Ureter (tissue), 1 donor: ENCODE measurements at places on chromosomes 3 and 15. TPM values are rescaled to one million over a fixed set of nuclear protein-coding genes. Genes with fewer than 3 reads are reported as not detected.
A peak's percentile ranks its signal among the peaks of the same experiment; 100 is the strongest.

The NOX5 gene
- total RNA-seq: 0.89 TPM

The RHOA gene
- total RNA-seq: 379 TPM

The HCN4 gene
- total RNA-seq: 0.08 TPM

DNA sequence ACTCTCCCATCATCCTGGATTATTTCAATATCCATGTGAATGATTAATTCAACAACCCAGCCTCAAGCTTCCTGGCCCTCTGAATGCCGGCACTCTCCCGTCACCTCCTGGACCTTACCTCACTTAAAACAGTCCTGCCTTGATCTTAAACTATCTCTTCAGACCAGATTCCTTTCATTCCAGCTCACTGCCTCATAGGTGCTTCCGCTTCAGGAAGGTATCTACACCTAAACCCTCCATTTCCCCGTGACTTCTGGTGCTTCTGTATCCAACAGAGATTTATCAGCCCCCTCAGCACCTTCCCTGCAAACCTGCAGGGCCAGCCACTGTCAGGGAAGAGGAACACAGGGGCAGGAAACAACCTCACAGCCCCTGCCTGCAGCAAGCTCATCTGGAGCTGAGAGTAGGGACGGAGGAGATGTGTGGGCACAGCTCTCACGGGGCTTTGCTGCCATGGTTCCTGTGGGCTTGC is 98.9 kb upstream of the TJP1 start:
- DNase-seq: no peak

DNA sequence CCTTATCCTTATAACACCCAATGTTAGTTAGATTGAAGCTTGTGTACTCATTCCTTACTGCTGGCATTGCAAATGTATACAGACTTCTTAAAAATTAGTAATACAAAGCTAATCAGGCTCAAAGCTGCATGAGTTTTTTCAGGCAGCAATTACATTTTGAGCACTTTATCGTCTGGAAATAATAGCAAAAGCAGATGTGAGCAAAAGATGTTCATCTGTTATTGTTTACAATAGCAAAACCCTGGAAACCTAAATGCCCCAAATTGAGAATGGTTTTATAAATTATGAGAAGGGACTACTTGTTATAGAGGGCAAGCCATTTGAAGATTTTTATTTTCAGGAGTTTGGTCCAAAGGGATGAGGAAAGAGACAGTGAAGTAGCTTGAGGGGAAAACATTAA is 126.4 kb downstream of the GADL1 start:
- DNase-seq: no peak

GRCh38 chr3:142210144-142210543 is 15.2 kb downstream of the GK5 start:
- no peak for DNase-seq

DNA sequence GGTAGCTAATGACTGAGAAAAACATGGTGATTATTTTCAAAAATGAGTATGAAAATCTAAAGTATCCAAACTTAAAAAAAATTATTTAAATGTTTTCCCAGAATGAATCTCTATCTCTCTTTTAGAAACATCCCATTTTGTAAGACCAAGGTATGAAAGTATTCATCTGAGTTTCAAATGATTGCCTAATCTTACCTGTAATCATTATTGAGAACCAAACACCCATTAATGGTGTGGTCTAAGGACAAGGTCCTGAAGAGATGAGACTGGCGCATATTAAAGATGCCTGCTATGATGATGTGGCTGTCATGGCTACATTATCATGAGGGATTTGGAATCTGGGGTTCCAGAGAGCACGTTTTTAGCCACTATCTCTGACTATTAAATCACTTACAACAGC is 165.5 kb downstream of the VGLL4 start:
- no peak for DNase-seq

DNA sequence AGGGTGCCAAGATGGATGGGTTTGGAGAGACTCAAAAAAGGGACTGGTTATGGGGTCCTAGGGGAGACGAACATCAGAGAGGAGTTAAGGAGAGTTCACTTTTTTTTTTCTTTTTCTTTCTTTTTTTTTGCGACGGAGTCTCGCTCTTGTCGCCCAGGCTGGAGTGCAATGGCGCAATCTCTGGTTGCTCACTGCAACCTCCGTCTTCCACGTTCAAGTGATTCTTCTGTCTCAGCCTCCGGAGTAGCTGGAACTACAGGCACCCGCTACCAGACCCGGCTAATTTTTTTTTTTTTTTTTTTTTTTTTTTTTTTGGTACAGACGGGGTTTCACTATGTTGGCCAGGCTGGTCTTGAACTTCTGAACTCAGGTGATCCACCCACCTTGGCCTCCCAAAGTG is 1.2 kb downstream of the SPINT1 start:
- no peak for DNase-seq

- no peak for DNase-seq
Observed at GRCh38 chr15:73001840-73002239, 50.4 kb upstream of the NEO1 start.

DNA sequence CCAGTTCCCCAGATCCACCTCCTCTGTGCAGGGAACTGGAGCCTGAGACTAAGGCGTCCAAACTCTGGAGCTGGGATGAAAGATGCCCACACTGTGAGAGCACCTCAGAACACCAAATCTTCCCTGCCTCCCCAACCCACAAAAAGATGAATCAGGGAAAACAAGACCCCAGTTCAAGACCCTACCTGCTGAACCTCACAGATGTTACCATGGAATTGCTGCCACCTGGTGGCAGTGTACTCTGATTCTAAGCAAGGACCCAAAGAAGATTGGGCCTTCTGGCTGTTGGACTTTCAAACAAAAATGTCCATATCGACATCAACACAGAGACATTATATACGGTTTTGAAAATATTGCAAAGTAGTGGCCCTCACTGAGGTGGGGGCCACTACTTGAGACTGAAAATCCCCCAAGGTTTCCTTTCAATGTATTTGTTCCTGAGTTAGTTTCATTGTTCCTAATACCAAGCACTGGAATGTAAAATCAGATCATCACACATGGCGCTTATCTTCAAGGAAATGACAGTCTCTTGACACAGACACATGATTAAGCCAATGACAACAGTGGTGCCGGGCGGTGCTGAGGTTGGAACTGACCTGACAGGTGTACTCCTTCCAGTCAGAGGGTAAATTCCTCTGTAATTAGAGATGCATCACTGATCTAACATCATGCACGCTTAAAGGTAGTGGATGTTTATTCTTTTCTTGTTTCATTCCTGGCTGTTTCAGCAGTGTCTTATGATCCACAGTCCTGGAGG is 67.6 kb downstream of the SLC6A11 start:
- DNase-seq: no peak

DNA sequence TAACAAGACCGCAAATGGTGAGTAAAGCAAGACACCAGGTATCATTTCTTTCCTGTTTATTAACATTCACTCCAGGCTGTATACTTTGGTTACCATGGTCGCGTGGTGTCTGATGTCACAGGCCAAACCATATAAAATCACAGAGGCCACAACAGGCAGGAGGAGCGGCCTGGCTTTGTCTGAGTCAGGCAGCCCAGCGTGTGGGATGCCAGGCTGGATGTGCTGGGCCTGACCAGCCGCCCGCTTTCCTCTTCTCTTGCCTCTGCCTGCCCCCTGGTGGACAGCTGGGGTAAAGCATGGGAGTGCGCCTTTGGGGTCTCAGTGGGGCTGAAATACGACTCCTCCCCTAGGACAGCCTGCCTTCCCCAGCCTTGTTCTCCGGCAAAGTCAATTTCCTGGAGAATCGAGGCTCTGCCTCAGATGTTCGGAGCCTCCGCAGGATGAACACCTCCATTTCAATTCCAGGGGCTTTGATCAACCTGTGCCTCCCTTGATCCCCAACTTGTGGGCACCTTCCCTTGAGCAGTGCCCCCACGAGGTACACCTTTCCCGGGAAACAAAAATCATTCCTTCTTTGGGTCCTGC is 78.2 kb downstream of the CCNL1 start:
- peak; percentile 90 for DNase-seq

GRCh38 chr3:54939557-54940300 is 11.9 kb upstream of the LRTM1 start:
- DNase-seq: no peak

DNA sequence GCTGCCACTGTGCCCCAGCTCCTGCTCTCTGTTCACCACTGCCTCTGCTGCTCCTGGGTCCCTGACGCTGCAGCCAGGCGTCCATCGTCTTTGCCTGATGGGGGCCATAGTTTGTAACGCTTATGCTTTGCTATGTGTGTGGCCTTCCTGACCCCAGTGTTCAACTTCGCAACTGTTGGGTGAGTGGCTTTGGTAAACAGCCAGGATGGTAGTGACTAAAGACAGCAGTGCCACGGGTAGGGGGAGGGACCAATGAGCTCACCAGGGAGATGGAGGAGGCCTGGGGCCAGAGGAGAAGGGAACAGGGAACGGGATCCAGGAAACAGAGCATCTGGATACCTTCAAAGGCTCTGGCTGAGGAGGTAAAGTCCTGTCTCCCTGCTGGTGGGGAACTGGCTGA is 75.9 kb upstream of the ALDH1L1 start:
- DNase-seq: no peak

DNA sequence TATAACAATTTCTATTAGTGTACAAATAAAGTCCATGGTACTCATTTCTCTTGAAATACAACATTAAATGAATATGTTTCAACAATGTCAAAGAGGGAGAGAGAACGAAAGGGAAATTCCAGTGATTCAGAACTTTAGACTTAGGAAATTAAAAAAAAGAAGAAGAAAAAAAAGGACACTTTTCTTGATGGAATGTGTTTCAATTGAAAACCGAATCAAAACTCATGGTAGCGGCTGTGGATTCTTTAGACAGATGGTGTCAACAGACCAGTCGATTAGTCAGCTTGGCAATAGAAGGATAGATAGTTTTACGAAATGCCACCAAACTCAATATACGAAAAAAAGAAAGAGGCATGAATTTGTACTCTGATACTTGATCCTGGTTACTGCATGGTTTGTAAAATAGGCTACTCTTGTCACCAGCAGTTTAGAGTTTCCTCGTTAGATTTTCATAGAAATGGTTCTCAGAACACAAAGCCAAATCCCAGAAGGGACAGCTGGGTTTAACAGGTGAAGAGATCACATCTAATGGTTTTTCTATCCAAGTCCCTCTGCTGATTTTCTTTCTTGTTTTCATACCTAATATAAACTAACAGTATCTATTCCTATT is 793.5 kb downstream of the ROBO1 start:
- DNase-seq: no peak

GRCh38 chr3:11618904-11619303 is 24.8 kb downstream of the VGLL4 start:
- no peak for DNase-seq

DNA sequence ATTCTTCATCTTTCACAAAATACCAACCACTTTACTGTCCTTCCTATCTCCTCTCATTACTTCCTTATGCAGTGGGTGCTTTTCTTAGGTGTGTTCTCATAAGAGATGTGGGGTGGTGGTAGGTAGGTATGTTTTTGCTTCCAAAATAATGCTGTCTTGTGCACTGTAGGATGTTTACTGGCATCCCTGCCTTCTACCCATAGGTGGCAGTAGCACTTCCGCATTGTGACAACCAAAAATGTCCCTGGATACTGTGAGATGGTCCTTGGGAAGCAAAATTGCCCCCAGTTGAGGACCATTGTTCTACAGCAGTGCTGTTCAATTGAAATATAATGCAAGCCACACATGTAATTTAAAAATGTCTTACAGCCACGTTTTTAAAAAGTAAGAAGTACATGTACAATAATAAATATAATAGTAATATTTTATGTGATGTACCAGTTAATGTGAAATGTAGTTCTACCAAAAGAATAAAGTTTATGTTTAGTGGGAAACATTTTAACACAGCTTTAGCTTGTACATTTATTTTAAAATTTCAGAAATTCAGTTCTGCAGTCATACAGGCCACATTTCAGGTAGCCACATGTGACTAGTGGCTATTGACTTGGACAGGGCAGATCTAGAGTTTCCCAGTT is 75.2 kb downstream of the NEO1 start:
- DNase-seq: no peak

- no peak for DNase-seq
Observed at GRCh38 chr3:136350557-136350956, 100.4 kb downstream of the PCCB start.

- no peak for DNase-seq
Observed at GRCh38 chr15:26757141-26757540, 15.7 kb downstream of the GABRB3 start.

DNA sequence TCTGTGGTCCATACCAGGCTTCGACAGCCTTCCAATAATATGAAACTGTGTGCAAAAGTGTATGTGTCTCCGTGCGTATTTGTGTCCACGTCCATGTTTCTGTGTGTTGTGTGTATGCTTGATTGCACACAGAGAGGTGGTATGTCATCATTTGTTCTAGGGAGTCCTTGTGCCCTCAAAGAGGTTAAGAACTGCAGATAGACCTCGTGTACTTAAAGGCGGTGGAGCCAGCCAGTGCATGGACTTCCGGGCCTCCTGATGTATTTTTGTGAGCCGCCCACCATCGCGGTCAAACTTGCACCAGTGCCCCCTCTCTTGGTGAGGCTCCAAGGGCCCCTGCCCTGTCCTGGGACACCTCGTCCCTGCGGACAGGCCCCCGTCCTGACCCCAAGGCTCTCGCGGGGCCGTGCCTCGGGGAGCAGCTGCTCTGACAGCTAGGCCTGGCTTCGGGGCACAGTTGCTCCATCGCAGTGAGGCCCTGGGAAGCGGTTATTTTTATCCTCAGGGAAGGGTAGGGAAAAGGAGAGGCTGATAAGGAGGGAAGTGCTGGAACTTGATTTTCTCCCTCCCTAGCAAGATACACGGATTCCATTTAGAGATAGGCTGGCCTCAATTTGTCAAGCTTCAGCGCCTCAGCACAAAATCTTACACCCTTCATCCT is 1.2 kb upstream of the RYK start:
- no peak for DNase-seq

DNA sequence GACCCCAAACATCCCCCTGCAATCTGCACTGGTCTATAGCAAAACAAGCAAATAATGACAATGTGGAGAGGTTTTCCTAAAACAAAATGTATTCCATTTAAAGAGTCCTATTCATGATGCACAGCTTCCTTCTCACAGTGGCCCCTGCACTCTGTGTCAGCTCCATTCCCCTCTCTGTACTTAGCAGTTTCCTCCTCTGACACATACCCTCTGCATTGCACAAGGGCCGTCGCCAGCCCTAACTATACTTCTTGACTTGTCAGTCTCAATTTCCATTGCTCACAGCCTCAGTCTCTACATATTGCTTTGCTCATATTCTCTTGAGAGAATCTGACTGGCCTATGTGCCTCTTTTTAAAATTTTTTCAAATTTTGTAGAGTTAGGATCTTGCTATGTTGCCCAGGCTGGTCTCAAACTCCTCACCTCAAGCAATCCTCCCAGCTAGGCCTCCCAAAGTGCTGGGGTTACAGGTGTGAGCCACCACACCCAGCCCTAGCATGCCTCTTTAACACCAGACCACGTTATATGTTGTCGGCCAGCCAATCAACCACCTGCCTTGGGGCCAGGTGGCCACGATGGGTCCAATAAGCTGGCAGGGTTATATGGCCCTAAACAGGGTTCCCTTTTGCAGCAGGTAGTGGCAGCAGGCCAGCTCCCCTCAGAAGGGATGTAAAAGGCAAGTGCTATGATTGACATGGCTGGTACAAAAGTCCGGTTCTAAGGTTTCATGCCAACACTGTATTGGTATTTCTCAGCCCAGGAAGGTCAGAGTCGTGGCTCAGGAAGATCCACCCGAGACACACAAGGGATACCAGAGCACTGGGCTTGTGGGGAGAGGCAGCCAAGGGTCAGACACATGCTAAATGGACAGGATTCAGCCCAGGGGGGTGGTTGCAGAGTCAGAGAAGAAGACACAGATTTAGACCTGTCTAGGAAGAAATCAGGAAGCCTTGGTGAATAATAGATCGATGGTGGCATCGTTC is 59.0 kb upstream of the SMAD3 start:
- no peak for DNase-seq
